SK-MEL-5 (cell line): ENCODE measurements at places on chromosomes 12 and 14. TPM values are rescaled to one million over a fixed set of nuclear protein-coding genes. Genes with fewer than 3 reads are reported as not detected.
A peak's percentile ranks its signal among the peaks of the same experiment; 100 is the strongest.

DNA sequence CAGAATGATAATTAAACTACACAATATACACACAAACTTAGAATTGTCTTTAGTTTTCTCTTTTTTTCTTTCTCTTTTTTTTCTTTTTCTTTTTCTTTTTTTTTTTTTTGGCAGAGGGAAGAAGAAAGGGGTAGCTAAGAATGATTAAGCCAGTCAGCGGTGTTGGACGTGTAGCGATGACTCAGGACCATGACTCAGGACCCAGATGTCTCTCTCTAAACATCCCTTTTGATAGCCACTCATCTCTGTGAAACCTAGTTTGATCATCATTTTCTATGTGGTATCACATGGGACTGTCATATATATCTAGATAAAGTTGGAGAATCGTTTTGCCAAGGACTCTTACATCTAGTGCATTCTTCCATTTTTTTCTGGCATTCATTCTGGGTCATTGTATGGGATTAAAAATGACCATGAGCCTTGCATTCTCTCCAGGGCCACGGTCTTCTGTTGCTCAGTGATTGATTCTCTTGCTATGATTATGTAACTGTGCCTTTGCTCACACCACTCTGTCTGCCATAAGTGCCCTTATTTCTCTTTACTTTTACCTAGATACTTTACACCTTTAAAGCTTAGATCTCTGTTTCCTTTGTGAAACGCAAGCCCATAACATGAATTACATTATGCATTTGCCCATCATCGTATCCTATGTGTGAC, 26.6 kb upstream of the NRXN3 start:
- DNase-seq: no peak

DNA sequence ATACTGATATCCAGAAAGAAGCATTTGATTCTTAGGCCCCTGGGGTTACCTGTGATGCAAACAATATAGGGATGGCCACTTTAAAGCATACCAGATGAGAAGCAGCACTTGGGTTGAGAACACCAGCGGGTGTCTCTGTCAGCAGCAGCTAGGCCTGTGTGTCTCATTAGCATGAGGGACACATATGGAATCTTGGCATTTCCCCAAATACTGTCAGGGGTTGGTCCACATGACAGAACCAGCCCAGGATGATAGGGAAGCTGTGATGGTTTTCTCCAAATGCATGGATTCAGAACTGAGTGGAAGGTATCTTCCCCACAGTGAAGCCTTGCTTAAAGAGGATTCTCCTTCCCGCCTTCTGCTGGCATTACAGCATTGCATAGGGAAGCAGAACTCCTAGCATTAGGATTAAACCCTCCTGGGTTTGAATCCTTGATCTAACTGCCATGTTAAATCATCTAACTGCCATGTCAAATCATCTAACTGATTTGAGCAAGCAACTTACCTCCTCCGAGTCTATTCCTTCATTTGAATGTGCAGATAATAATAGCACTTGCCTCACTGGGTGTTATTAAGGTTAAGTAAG, 111.5 kb upstream of the WSCD2 start:
- no peak for DNase-seq

GRCh38 chr14:41482861-41483260, 123.8 kb upstream of the LRFN5 start:
- DNase-seq: no peak

DNA sequence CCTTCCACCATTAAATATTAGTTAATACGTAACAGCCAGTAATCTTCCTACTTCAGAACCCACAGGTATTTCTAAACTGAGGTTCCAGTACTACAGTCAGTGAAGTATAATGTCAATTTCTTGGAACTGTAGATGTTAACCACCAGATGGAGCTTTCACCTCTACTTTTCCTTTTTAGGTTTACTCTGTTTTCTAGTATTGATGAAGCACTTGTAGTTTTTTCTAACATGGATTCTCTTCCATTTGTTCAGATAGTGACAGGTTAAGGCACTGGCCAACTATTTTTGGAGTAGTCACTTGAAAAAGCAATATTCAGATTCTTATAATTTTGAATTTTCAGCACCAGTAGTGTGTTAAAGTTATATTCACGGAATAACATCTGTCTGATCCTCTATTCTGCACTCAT, 4.6 kb upstream of the SEC23A start:
- DNase-seq: peak; percentile 50

DNA sequence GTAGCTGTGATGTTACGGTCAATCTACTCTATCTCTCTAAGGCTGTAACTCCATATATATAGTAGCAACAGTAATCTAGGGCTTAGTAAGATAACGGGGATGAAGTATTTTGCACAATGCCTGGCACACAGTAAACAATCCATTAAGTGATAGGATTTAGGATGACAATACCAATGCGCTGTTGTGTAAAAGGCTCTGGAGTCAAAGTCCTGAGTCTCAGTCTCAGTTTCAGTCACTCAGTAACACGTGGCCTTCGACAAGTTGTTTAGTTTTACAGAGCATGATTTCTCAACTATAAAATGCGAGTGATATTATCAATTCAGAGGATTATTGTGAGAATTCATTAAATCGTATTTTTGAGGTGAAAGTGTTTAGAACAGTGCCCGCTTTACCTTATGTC, 162.4 kb downstream of the GARIN6 start:
- DNase-seq: no peak

GRCh38 chr12:112185093-112185923, 59.9 kb downstream of the TRAFD1 start:
- DNase-seq: no peak

- no peak for DNase-seq
Measured at GRCh38 chr12:97005174-97005573, 98.1 kb downstream of the NEDD1 start.

DNA sequence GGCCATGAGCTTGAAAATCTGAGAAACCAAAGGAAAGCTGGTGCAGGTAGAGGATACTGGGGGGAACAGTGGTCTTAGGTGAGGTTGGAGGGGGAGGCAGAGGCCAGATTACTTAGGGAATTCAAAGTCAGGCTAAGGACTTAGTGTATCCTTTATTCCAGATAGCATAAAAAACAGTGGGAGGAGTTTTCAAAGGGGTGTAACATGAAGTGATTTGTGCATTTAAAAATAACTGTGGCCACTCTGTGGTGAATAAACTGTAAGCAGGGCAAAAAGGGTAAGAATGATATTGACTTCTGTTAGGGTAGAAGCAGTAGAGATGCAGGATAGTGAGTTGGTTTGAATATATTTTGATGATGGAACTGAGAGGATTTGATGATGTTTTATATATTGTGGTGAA, 313.2 kb downstream of the EMP1 start:
- DNase-seq: no peak

DNA sequence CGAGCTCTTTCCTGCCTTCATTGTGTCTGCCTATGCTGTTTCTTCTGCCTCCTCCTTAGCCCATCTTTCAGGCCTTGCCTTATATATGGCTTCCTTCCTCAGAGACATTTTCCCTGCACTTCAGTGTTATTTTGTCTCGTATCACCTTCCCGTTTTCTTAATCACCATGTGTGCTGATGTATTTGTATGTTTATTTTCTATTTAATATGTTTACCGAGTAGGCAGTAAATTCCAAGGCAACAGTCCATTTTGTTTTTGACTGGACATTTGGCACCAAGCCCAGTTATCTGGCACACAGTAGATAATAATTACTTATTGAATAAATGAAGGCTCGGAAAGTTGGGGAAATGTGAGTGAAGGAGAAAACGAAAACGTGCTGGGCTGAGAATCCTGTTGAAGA, 4.6 kb upstream of the POU6F1 start:
- DNase-seq: no peak

GRCh38 chr12:6773590-6774351, 1.5 kb downstream of the LAG3 start:
- no peak for DNase-seq

GRCh38 chr12:15806826-15807225, 17.6 kb upstream of the EPS8 start:
- DNase-seq: no peak

- no peak for DNase-seq
Measured at GRCh38 chr12:32679920-32680237, 778 bp downstream of the DNM1L start.

- no peak for DNase-seq
Measured at GRCh38 chr12:52200086-52200780, 8.4 kb upstream of the KRT80 start.

- no peak for DNase-seq
Measured at GRCh38 chr14:101241807-101242278, 319.5 kb upstream of the DIO3 start.

GRCh38 chr14:75230140-75230792, 48.4 kb upstream of the FOS start:
- DNase-seq: peak; percentile 70

GRCh38 chr12:131048611-131048990, 94.9 kb downstream of the ADGRD1 start:
- no peak for DNase-seq

GRCh38 chr12:89750389-89751351, 42.0 kb upstream of the ATP2B1 start:
- DNase-seq: no peak

DNA sequence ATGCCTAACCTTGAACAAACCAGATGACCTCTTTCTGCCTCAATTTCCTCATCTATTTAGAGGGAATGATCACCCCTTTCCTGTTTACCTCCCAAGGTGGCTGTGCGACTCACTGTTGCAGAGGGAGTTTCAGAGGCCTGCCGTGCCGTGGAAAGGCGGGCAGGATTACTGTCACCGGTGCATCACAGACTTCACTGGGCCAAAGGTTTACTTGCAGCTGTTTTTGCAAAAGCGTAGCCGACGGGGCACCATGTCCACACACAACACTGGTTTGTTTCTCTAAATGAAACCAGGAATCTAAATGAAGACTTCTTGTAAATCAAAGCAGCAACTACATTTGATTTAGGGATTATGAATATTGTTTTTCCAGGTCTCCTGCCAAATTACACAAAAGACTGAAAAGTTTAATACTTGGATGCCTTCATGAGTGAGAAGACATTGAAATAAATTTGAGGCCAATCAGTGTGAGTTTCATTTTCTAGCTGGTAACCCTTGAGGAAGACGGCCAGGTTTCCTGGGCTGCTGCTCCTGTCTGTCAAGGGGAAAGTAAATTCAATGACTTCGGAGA, 696.1 kb upstream of the TMEM132C start:
- no peak for DNase-seq

- no peak for DNase-seq
Measured at GRCh38 chr12:11408096-11408495, 12.7 kb upstream of the PRB2 start.

DNA sequence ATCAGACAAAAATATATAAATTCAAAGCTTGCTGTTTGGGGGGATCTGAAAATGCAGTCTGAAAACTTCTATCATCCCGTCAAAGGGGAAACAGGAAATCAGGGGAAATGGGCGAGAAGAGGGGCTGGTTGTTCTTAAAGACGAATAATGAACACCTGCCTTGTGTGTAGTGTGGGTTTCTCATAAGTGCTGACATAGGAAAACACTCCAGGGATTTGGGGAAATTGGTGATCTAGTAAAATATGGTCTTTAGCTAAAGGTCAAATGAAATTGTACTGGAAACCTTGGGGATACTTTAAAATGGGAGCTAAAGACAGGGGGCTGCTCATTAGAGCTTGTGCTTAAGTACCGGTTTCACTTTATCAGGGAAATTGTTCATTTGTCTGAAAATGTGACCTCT, 39.6 kb upstream of the PIK3C2G start:
- no peak for DNase-seq

DNA sequence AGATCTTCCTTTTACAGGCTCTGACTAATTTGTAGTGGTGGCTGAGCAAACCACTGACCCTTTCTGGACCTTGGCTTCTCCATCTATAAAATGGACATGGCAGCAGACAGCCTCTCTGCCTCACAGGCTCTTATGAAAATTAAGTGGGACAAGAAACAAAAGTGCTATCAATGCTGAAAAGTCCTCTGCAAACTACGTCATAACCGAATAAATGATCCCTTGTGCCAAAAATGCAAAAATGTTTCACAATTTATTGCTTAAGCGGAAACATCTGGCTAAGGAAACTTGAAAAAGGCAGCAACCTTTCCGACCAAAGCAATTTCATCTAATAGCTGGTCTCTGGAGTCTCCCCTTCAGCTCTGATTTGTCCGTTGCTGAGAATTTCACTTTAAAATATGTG, 108.5 kb upstream of the PLXNC1 start:
- peak; percentile 16 for DNase-seq

DNA sequence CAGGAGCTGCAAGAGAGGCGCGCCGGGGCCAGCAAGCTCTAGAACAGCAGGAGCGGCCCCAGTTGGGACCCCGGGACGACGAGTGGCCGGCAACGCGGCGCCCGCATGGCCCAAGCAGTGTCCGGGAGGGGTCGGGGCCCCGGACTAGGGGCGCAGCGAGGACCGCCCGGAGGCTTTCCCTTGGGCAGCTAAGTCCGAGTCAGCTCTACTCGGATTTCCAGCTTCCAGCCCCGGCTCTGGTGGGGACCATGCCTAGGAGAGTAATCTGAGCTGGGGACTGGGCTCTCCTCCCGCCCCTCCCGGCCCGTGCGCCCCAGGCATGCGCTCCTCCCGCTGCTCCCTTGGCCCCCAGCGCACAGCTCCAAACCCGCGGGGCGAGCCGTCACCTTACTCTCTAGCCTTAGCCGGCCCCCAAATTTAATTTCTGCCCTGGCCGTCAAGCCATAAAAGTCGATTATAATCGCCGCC, 41.6 kb upstream of the CAPRIN2 start:
- no peak for DNase-seq

Gene SRSF5
- total RNA-seq: 108 and 153 TPM in 2 replicates

Gene RAB2B
- 15.5 and 19.9 TPM in 2 replicates for total RNA-seq

Gene DEPDC4
- 1.1 and 2.5 TPM in 2 replicates for total RNA-seq

Gene NOVA1
- 1.0 and 2.2 TPM in 2 replicates for total RNA-seq

Gene KRT6B
- total RNA-seq: not detected in 2 replicates

Gene RPAP3
- total RNA-seq: 30.0 and 31.7 TPM in 2 replicates

Gene RNASE3
- total RNA-seq: not detected in 2 replicates

Gene RAD9B
- total RNA-seq: 0.45 and 0.61 TPM in 2 replicates

Gene ANKRD33
- not detected in 2 replicates for total RNA-seq

Gene HSPB8
- 28.9 and 32.6 TPM in 2 replicates for total RNA-seq

Gene ADAMTS20
- total RNA-seq: 0.18 and 0.24 TPM in 2 replicates
